ENCODE measurements at places on chromosomes 2 and 18.

DNA sequence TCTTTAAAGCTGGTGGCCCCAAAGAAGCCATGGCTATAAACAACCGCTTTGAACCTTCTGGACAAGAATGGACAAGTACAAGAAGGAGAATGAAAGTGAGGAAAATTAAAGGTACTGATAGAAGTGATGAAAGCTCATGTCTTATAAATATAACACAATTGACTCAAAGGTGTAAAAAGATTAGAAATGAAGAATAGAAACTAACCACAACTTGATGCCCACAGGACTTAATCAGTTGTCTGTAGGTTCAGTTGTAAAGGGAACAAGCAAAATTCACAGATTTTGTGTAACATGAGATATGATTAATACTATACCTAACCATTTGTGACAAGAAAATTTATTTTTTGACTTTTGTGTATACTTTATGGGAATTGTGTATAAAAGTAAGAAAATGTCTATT lies 135.7 kb downstream of the NUP35 start:
- no peak for DNase-seq

DNA sequence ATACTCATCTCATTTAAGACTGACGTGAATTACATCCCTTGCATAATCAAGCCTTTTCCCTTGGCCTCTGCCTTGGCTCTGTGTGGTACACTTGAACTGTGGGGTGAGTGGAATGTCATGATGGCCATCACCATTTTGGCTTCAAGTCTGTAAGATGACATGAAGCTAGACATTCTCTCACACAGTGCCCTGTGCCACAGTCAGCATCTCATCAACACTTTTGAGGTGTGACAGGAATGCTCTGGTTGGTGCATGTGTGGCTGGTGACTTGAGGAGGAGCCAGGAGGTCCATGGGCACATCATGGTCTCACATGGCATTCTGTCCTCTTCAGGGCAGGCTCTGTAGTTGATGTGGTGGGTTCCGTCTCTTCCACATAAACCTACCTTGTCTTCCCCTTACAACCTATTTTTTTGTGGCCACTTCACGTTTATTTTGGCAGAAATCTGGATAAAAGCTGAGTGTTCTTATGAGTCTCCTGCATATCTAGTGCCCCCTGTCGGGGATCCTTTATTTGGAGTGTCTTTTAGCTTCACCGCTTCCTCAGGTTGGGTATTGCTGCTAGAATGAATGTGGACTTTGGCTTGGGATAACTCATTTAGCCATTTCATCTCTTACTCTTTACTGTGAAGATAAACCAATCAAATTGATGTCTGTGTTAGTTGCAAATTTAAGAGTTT lies 28.1 kb downstream of the MAP4K4 start:
- no peak for DNase-seq

DNA sequence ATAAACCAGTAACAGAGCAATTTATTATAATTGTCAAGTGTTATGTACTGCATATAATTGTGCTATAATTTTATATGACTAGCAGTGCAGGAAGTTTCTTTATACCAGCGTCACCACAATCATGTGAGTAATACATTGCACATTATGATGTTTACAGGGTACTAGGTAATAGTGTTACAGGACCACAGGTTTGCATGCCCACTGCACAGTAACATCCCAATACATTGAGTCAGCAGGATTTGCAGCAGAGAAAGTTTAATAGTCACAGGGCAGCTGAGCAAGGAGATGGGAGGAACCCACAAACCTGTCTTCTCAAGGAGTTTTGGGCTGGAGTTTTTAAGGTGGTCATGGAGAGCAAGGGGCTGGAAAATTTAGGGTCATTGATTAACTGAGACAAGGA lies 1042.9 kb upstream of the ACVR2A start:
- DNase-seq = no peak

DNA sequence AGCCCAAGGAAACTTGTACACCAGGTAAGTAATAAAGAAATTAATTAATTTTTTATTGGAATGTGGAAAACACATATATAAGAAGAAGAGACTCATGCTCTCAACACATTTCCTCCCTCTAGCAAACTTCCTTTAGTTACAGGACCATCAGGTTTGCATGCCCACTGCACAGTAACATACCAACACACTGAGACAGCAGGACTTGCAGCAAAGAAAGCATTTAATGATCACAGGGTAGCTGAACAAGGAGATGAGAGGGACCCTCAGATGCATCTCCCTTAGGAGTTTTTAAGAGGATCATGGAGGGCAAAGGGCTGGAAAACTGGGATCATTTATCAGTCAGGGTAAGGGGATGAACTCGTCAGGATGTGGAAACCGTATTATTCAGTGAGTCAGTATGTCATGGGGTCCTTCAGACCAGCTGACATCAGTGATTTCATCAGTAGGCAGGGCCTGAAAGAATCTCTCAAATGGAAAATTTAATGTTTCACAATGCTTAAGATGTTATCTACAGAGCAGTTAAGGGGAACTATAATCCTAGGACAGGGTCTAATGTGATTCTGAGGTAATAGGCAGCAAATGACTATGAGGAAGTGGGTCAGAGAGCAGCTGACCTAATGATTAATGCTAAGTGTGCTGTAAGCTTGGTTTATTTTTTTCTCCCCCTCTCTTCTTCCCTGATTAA lies 193.8 kb upstream of the RND3 start:
- DNase-seq = no peak

DNA sequence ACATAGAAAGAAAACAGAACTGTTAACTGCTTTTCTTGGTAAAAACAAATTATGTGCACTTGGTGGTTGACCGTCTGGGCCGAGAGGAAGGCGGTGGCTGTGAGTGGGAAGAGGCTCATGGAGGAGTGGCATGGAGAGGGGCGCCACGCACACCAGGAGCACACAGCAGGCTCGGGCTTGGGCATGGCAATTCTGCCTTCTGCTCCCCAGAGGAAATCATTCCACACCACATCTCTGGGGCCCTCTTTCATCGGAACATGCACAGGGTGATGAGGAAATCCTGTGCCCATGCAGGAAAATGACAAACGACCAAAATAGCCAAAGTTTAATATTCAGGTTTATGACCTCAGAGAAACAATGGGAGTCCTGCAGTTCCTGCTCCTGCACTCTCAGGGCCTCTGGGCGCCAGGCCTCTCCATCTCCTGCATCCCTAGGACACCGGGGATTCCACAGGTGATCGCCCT lies 26.4 kb downstream of the WDFY1 start:
- DNase-seq = no peak

DNA sequence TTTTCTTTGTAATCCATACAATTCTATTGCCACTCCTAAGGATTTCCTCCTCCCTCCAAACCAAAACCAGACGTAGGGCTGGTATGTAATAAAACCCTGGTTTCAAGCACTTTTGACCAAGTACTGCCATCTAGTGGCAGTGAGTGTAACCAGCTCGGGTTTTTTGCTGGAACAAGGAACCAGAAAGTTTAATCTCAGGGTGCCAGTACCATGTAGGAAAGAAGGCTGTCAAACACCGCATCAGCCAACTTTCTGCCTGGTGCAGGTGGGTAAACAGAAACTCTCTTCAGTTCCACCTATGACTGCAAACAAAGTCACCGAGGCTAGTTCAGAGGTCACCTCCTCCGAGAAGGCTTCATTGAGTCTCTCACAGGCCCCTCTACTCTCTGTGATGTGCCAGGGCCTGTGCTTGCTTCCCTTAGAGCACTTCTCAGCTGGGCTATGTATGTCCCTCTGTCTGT lies 10.2 kb upstream of the THNSL2 start:
- peak; percentile 22 for DNase-seq

GRCh38 chr2:106114166-106114565 lies 79.9 kb downstream of the UXS1 start:
- no peak for DNase-seq

DNA sequence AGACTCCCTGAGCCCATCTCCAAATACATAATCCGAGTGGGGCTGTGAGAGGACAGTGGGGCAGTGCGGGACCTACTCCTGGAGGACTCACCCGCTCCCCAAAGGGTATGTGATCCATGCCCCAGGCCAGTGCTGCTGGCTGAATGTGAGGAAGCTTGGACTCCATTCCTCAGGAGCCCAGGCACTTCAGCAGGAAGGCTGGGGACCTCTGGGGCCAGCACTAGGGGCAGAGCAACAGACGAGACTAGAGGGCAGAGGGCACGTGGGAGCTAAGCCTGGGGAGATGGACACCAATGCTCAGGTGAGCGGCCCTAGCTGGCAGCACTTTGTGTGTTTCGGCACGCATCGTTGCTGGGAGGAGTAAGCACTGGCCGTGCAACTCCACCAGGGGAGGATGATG lies 84.9 kb downstream of the MALT1 start:
- DNase-seq = no peak

DNA sequence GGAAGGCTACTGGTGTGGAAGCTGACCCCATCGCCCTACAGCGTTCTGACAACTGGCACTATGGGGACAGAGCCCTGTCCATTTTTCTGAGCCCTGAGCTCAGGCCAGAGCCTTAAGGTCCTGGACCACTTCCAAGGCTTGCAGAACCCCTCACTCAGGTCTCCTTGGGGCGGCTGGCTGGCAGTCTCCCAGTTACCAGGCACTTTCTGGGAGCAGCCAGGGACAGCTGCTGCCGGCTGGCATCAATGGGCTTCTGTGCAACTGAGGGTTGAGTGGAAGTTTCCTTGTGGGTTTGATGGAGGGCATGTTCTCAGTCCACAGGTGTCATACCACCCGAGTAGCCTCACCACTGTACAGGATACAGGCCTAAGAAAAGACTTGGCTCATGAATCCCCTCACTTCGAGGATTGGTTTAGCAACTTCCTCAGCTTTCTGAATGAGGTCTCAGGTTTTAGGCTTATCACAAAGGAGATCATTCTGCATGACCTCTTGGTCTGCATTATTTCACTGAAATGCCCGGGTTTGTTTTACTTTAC lies 27.4 kb upstream of the WIPF1 start:
- DNase-seq = no peak

- no peak for DNase-seq
Measured at GRCh38 chr2:65357095-65357958, 75.1 kb downstream of the SPRED2 start.

DNA sequence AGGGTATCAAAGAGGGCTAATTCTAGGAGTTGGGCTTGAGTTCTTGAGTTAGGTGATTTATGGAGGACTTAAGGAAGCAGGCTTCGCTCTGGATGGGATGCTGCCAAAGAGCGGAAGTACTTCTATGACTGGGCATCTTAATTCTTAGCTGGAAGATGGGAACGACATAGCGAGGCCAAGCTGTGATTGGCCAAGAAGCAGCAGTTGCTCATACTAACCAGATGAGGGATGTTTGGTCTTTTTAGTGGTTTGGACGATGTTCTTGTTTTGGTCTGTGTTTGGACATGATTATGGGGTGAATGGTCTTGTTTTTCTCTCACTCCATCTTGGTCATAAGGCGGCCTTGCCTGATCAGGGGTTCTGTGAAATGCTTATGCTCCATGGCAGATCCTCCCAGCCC lies 133.7 kb downstream of the MSH2 start:
- DNase-seq = no peak

- peak; percentile 20 for DNase-seq
Measured at GRCh38 chr18:45686891-45687611, 36.9 kb upstream of the SLC14A1 start.

DNA sequence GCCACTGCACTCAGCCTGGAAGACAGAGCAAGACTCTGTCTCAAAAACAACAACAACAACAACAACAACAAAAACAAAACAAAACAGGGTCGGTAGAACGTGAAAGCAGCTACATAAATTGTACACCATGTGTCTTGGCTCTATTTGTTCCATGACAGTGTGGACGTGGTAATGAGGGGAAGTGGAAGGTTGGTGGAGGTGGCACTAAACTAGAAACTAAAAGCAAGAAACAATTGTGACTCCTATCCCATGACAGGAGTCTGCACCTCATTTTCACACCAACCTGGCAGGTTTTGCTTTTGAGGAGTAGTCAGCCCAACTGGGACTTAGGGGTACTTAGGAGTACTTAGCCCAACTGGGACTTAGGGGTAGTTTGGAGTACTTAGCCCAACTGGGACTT lies 62.5 kb upstream of the MRPS9 start:
- no peak for DNase-seq

DNA sequence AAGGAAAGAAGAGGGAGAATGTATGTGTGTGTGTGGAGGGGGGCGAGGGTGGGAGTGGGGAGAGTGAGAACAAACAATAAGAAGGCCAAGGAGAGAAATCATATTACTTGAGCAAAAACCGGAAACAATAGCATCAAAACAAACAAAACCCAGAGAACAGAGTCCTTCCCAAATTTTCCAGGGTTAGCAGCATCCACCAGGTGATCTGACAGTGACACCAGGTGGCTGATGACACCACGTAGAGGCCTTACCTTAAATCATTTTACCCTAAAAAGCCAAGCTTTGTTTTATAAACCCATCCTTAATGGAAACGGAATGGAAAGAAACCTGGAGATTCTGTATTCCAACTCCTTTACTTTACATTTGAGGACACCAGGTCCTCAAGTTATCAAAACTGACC lies 42.9 kb downstream of the CDCA7 start:
- DNase-seq = no peak

- no peak for DNase-seq
Measured at GRCh38 chr18:63578357-63578958, 8.7 kb upstream of the SERPINB13 start.

- no peak for DNase-seq
Measured at GRCh38 chr2:134745023-134745422, 26.2 kb upstream of the TMEM163 start.

DNA sequence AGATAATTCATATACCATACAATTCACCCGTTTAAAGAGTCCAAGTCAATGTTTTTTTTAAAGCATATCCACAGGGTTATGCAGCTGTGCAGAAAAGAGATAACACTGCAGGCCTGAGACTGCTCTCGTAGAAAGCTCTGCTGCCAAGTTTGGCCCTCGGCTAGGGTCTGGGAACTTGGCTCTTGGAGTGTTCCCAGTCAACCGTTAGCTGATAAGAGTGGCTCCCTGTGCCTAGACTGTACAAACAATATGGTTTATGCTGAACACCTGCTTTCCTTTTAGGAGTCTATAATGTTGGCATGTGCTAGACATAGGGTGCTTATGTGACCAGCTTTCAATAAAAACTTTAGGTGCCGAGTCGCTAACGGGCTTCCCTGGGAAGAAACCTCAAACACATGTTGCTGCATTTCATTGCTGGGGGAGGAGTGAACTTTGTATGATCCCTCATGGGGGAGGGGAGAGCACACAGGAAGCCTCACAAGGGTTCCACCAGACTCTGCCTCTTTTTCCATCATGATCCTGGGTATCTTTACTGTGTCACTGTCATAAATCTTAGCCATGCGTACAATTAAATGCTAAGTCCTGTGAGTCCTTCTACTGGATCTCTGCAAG lies 34.7 kb downstream of the RFX8 start:
- no peak for DNase-seq

DNA sequence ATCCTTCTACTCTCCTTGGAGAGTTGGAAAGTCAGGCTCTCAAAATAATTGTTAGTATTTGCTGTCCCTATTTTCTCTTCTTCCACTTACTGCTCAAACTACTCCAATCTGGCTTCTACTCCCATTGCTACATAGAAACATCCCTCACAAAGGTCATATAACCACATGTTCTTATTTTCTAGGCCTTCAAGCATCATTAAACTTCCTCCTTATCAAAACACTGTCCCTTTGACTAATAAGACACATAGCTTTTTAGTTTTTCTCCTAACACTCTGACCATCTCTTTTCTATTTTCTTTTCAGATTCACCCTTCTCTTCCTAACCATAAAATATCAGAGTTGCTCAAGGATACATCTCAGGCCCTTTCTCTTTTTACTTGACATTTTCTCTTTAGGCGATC lies 148.3 kb downstream of the MBD2 start:
- DNase-seq = no peak

GRCh38 chr18:36752929-36753865 lies 75.6 kb downstream of the TPGS2 start:
- no peak for DNase-seq

- no peak for DNase-seq
Measured at GRCh38 chr2:60439219-60439974, 114.1 kb downstream of the BCL11A start.
